ENCODE measurements at places on chromosomes 7 and 10. TPM values are rescaled to one million over a fixed set of nuclear protein-coding genes. Genes with fewer than 3 reads are reported as not detected.

GRCh38 chr10:7265396-7266123 lies 145.3 kb downstream of the SFMBT2 start:
- DNase-seq = no peak

DNA sequence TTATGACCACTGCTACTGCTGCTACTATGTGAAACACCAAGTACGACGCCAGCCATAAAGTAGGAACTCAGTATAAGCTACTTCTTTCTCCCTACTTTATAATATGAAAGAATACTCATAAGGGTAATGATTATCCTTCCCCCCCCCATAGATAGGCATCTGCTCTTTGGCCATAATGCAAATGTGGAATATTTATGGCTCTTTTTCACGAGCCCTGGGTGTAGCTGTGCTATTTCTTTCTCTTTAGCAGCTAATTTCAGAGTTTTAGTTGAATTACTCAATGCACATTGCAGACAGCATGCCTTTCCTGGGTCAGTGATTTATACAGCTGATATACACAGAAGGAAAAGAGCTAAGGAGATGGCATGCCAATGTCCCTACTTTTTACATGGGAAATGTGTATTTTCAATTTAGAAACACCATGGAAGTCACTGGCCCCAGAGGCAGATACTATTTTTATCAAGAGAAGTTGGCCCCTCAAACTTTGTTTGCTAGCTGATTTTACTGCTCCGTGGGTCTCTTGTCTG lies 234.1 kb upstream of the KIAA1217 start:
- no peak for DNase-seq

DNA sequence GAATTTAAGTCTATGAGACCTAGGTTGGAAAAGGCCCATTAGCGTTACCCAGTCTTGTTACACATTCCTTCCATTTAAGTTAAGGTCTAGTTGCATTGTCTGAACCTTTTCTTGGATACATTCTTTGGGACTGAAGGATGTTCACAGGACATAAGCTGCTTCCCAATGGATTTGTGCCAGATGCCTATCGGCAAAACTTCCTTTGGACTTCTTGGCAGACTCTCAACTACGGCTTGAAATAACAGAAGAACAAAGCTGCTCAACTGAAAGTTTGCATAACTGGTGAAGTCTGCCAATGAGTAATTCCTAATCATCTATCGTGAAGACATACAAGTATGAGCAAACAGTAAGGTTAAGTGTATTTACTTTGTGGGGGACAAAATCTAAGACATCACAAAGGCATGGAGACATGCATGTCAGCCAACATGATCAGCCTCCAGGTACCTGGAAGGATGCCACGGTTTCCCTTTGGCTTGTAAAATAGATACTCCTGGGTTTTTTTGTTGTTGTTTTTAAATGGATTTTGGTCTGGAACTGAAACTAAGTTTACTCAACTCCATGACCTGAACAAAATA lies 35.4 kb downstream of the MALSU1 start:
- no peak for DNase-seq

DNA sequence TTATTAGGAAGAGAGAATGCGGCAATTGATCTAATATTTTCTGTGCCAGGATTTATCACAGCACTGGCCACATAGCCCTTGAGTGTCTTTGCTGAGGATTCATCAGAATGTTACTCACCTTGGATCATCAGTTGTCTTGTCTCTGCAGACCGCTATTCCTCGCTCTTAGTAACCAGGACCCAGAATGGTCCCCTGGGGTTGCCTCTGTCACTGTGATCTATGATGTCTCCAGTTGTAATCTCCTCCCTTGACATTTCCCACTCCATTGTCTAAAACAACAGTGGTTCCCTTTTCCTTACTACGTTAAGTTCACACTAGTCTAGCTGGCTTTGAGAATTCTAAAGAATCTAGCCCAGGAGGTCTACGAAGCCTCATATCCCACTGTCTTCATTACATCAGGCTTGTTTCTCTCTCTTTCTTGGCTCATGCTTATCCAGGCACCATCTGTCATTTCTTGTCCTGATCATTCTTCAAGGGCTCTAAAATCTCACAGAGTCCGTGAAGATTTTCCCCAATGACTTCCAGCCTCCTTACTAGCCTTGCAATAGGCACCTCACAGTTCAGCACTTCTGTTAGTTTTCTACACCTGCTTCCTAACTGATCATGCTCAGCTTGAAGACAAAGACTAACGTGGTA lies 125.8 kb downstream of the CUBN start:
- DNase-seq = no peak

ASZ1 gene
- not detected for polyA plus RNA-seq

ERVW-1 gene
- 0.47 TPM for polyA plus RNA-seq
